Activated CD4-positive, alpha-beta T cell treated with anti-CD3 and anti-CD28 coated beads, Interleukin-2, Interleukin-6, amounts not matched to agents 100 ng/mL and 50 ng/mL, durations not matched to agents 16 hours and 8 hours (primary cell): ENCODE measurements at places on chromosomes 6 and 20.

GRCh38 chr20:47196091-47197081, 160.1 kb downstream of the ZMYND8 start:
- DNase-seq, result peak; percentile 87

DNA sequence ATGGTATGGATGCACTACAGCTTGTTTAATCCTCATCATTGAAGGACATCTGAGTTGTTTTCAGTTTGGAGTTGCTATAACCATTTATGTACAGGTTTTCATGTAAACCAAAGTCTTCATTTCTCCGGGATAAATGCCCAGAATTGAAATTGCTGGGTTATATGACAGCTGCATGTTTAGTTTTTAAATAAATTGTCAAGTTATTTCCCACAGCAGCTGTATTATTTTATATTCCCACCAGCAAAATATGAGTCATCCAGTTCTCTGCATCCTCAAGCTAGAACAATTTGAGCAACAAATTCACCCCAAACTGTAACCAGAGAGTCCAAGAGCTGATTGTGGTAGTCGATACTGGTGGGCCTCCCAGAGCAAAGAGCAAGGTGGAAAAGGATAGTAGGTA, 161.0 kb upstream of the PRND start:
- DNase-seq, result no peak

- no peak for DNase-seq
Observed at GRCh38 chr6:157724138-157724820, 98.8 kb upstream of the SNX9 start.

GRCh38 chr6:20826378-20826777, 292.1 kb downstream of the CDKAL1 start:
- no peak for DNase-seq

- peak; percentile 63 for DNase-seq
Observed at GRCh38 chr20:46004889-46005473, 3.7 kb upstream of the MMP9 start.

- DNase-seq, result no peak
Observed at GRCh38 chr6:9315966-9316650, 880.8 kb upstream of the SLC35B3 start.

DNA sequence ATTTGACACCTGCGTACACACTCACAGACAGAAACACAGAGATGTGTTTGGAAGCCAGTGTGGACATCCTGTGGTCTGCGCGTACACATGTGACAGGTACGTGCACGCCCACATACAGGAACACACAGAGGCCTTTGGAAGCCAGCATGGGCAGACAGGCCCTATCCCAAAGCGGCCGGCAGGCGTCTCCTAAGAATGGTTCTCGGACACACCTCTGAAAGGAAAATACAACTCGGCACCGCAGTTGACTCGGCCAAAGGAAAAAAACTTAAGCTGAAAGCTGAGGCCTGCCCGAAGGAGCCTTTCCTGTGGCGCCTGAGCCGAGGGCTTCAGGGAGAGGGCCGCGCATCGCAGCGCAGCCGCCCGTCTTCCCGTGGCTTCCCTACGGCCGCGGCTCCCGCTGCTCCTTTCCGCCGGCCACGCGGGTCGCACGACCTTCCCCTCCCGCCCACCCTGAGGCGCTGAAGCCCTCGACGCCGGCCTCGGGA, 1.4 kb upstream of the CEP43 start:
- DNase-seq, result peak; percentile 74

- DNase-seq, result no peak
Observed at GRCh38 chr20:17100506-17100905, 126.3 kb upstream of the PCSK2 start.

GRCh38 chr6:137912813-137913212, 45.8 kb downstream of the TNFAIP3 start:
- no peak for DNase-seq

GRCh38 chr6:152815230-152815872, 64.8 kb downstream of the VIP start:
- no peak for DNase-seq

DNA sequence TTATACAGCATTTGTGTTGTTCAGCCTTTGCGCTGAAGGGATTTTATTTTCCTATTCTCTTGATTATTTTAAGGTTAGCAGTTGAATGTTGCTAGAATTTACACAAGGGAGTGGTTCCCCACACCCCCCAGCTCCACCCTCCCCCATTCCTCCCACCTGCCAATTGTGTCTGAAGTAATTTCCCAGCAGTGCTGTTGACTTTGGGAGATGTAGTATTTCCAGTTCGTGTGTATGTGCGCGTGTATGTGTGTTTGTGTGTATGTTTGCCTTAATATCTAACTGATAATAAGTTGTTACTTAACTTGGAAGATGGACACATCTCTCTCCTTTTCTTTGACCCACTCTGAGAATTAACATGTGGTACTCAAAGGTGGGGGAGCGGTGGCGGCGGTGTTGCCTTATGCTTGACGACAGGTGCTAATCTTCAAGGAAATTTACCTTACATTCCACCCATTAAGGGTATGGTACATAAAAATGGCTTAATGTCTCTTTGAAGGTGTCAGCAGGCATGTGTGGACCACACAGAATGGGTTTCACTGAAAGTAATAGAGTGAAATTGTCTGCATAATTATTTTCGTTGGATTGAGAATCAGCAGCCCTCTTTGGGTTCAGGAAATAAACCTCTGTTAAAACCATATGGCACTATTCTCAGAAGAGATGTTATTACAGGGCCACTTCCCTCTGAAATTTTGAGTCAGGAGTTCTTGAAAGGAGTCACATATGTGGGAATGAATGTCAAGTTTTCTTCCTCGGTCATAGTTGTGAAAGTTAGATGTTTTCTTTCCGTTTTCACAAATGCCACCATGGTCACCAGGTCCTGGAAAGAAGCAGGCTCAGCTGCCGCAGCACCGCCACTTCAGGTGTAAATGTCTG, 95.6 kb upstream of the SUPT3H start:
- peak; percentile 50 for DNase-seq

GRCh38 chr6:110826236-110827129, 11.2 kb upstream of the CDK19 start:
- DNase-seq, result no peak

DNA sequence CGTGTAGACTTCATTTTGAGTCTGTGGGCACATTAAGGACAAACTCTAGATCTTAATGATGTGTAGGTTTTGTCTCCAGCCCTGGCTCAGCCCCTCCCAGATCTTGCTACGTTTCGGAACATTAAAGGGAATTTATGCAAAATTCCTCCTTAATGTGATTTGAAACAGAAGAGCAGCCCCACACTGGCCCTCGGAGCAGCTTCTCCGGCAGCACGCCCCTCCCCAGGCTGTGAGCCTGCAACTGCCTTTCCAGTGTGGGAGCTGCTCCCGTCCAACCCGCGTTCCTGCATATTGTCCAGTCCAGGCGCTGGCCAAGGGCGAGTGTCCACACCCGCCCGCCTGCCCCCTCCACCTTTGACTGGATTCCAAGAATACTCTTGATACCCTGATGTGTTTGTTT, 257.2 kb downstream of the TAF4 start:
- no peak for DNase-seq

DNA sequence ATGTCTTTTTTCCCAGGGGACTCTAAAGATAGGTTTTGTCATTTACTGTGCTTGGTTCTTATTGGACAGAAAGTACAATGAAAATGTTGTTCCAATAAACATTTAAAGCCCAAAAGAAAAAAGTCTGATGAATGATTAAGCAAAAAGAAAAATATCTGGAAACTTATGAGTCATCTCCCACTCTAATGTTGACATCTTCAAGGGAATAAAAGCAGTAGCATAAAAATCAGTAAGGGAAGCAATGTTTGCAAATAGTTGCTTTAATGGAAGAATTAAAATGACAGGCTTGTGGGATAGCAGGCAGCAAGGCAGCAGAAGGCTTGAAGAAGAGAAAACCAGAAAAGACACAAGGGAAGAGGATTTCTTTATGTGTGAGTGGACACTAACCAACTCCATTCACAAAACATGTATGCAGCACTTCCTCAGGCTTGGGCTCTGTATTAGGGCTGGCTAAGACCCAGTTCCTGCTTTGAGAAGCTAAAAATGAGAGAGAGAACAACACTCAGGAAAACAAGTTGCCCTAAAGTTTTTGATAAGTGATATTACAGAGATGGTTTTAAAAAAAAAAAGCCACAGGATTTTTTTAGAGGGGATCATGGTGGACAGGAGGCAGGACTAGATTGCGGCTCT, 263.2 kb upstream of the NT5E start:
- DNase-seq, result no peak

DNA sequence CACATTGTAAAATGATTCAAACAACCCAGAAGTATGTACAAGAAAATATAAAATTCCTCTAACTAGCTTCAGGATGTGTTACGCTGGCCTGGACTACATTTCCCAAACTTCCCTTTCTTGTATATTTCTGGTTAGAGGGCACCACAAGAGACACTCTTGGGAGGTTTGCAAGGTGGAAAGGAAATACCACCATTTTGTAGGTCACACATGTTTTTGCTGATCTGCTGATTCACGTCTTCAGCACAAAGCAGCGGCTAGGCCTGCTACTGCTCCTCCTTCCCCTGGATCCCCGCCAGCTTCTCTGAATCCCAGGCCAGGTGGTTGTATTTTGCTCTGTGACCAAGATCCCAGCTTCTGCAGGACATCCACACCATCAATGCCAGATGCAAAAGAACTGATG, 104.2 kb downstream of the AGPAT4 start:
- no peak for DNase-seq

DNA sequence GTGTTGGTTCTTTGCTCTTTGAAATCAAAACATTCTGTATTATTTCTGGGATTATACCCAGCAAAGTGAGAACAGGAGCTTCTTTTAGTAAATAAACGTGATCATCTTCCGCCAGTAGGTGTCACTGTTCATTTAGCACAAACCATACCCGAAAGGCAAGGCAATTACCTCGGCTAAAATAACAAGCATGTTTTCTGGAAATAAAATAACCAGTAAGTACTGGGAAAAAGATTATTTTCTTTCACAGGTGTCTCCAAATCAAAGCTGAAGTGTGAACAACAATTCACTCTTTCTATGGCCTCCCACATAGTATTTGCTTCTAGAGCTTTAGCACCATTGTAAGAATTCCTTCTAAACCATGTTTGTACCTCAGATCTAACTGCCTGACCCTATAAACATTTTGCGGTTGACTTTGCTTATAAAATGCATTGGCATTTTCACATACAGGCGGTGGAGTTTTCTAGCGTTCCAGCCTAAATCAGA, 144.6 kb upstream of the AGPAT4 start:
- peak; percentile 64 for DNase-seq

DNA sequence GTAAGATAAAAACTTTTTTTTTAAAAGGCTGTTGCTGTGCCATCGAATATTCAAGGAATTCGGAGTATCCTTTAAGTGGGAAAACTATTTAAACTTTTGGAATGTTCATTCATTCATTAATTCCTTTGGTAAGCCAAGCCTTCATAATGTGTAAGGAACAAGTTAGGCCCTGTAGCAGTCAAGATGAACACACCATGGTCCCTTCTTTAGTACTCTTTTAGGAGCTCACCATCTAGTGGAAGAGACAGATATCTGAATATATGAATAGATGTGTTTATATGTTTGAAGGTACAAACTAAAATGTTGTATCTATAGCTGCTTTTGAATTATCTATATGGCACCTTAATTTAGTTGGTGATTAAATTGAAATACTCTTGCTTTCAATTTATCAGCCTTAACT, 5.8 kb downstream of the SPO11 start:
- no peak for DNase-seq

DNA sequence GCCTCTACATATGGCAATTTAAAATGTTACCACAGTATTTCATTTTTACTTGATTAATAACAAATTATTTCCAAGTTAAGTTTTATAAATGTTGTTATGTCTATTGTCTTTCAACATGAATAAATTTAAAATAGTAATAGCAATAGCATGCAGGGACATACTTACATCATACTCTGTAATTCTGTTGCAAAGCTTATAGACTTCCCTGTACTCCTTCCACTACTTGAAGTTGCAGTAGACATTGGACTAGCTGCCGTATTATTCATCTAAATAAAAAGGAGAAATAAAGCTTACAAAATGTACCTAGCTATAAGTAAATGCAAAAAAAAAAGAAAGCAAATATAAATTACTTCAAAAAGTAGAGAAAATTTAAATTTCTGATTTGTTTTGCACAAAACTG, 12.7 kb downstream of the SUPT3H start:
- DNase-seq, result no peak

DNA sequence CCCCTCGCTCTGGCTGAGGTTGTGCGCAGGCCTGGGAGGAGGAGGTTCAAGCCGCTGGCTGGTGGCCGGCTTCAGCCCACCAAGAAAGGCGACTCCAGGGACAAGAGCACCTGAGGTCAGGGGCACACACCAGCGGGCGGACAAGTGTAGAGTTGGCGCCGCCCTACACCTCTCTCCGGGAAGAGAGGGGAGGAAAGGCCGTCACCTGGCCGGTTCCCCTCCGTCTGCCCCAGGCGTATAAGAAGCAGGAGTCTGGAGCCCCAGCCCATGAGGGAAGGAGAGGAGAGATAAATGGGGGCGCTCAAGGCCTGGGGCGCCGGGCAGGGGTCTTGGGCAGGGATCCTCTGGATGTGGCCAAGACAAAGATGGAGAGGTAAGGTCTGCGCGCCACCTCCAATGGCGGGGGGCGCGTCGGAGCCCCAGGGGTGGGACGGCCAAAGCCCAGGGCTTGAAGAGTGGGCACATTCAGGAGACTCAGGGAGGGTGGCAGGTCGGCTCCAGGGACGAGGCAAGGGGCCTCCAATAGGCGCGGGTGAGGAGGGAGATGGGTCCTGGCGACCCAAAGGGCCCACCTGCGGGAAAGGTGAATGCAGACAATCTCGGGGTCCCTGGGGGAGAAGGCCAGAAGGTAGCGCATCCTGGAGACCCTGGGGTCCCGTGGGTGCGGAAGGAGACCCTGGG, 826 bp downstream of the RIMS4 start:
- DNase-seq, result no peak

- no peak for DNase-seq
Observed at GRCh38 chr6:12408752-12409151, 118.6 kb downstream of the EDN1 start.

GRCh38 chr6:164098857-164099267, 684.3 kb downstream of the QKI start:
- DNase-seq, result no peak

- DNase-seq, result no peak
Observed at GRCh38 chr20:60729135-60729900, 522.7 kb upstream of the CDH4 start.

DNA sequence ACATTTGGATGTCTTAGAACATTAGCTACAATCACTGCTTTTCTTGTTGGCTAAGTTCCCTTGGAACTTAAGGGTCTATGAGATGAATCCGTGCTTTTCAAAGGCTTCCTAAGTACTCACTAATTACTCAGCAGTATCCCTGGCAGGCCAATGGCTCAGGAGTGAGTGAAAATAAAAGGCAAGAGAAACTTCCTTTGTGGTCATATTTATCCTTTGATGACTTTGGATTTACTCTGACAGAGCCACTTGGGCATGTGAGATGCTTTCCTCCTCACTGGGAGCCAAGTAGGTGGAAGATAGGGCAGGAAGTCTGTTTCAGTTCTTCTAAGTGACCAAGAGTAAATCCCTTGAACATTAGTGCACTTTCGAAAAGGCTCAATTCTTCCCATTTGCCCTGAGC, 224.3 kb upstream of the FOXA2 start:
- no peak for DNase-seq

- DNase-seq, result no peak
Observed at GRCh38 chr20:1489325-1489724, 1.9 kb downstream of the SIRPB2 start.

- DNase-seq, result no peak
Observed at GRCh38 chr6:23642849-23643248, 483.2 kb upstream of the NRSN1 start.
